ENCODE measurements at places on chromosomes 13 and 19. TPM values are rescaled to one million over a fixed set of nuclear protein-coding genes. Genes with fewer than 3 reads are reported as not detected.
A peak's percentile ranks its signal among the peaks of the same experiment; 100 is the strongest.

GRCh38 chr19:29268103-29268502, 55.2 kb upstream of the UQCRFS1 start:
- no peak for DNase-seq

GRCh38 chr13:113735194-113735593, 23.8 kb upstream of the TMEM255B start:
- no peak for DNase-seq

The UBL3 gene
- polyA plus RNA-seq: 19.2 TPM

The TNFSF13B gene
- polyA plus RNA-seq: 2.4 TPM

The WDR88 gene
- polyA plus RNA-seq: 0.79 TPM

DNA sequence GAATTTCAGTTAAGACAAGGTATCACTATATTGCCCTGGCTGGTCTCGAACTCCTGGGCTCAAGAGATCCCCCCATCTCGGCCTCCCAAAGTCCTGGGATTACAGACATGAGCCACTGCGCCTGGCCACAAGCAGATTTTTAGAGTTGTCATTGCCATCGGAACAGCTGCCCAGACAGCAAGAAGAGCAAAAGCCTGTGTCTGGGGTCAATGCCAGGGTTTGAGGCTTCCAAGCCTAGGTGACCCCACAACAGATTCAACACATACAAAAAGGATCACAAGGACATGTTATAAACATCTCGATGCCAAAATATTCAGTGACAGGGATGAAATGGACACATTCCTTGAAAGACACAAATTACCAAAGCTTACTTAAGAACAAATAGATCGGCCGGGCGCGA, 40.1 kb upstream of the KLF2 start:
- no peak for DNase-seq

The OR10H1 gene
- polyA plus RNA-seq: not detected

GRCh38 chr13:109131698-109132257, 502.4 kb downstream of the MYO16 start:
- peak; percentile 37 for DNase-seq

DNA sequence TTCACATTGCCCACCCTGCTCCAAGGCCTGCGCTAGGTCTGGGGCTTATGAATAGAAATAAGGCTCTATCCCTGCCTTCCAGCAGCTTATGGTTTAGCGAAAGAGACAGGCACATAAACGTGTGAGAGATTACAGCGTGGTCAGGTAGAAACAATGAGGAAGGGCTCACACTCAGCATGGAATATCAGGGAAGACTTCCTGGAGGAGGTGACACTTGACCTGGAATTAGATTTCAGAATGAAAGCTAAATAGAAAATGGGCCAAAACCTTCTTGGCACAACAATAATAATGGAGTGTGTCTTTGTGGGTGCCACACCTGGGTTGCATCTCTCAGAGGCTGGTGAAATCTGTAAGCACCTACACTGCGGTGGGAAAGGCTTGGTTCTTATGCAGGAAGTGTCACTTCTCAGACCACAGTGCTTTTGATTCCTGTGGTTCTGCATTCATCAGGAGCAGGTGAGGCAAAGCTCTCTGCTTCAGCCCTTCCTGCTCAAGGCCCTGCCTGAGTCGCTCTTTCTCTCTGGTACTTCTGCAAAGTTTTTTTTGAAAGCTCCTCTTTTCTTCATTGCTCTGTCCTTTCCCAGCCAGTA, 430.3 kb downstream of the ZNF536 start:
- DNase-seq: no peak

- no peak for DNase-seq
These were observed 88.4 kb downstream of the SACS start for GRCh38 chr13:23344931-23345595.

- DNase-seq: no peak
These were observed 96.7 kb downstream of the GJA3 start for GRCh38 chr13:20064128-20064527.

The TBXA2R gene
- 0.40 TPM for polyA plus RNA-seq

The ZNF529 gene
- 10.9 TPM for polyA plus RNA-seq

- DNase-seq: peak; percentile 47
These were observed 11.6 kb downstream of the CLDN10 start for GRCh38 chr13:95564091-95564490.

The COL4A2 gene
- polyA plus RNA-seq: 184 TPM

DNA sequence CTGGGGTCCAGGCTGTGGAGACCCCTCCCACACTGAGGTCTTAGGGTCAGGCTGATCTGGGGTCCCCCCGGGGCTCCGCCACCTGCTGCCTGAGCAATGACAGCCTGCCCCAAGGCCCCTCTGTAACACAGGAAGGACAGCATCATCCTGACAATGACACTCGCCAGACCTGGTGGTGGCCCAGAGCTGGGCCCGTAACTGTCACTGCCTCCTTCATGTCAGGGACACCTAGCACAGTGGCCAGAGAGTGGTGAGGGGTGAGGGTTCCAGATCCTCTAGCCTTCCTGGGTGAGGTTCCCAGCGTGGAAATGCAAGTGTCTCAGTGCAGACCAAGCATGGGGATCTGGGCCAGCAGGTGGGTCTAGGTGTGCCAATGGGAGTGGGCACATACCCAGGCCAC, 27.8 kb downstream of the OPA3 start:
- no peak for DNase-seq

- no peak for DNase-seq
These were observed 2.4 kb downstream of the IL27RA start for GRCh38 chr19:14033946-14034345.

GRCh38 chr13:39186205-39186875, 148.1 kb downstream of the NHLRC3 start:
- no peak for DNase-seq

The SIGLEC6 gene
- polyA plus RNA-seq: not detected

DNA sequence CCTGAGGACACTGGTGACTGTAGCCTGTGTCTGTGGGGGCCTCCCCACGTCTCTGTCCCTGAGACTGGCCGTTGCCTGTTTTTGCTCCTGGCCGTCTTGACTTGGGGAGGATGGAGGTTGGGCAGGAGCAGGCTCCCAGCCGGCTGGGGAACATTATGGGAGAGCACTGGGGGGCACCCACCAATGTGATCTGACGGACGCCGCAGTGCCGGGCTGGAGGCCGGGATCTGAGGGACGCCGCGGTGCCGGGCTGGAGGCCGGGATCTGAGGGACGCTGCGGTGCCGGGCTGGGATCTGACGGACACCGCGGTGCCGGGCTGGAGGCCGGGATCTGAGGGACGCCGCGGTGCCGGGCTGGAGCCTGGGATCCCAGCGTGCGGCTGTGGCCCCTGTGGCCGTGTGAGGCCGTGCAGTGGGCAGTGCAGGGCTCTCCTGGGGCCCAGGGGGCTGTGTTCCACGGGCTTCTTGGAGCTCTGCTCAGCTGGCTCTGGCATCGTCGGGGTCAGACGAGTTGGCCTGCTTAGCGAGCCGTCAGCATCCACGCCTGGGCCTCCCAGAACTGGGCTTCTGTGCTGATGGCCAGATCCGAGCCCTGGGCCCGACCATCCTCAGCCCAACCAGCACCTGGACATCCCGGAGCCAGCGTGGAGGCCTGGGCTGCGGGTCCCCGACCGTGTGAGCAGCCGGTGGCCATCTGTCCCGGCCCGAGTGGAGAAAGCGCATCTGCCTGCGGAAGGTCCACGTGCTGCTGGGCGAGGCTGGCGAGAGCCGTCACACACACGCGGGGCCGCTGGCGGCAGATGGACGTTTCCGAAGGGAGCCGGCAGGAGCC, 45.8 kb downstream of the GAS6 start:
- DNase-seq: no peak

DNA sequence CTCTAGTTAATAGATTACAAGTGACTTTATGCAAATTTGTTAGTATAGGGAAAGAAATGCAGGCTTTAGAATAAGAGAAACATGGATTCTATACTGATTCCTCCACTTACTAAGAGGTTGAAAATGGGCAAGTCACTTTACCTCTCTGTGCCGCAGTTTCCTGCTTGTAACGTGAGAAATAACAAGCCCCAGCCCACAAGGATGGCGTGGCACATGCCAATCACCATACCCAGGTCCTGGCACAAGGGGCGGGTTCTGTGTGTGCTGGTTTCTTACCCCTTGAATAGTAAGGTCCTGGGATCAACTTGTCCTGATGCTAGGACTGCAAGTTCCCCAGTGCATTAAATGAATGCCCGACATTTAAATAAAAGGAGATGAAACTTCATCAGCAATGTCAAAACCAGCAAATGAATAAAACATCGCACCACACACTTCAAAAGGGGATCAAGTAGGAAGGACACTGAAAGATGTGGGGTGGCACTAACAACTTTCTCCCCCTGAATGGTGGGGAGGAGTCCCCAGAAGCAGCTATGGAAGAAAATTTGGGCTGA, 7.9 kb upstream of the SIGLEC9 start:
- DNase-seq: no peak

DNA sequence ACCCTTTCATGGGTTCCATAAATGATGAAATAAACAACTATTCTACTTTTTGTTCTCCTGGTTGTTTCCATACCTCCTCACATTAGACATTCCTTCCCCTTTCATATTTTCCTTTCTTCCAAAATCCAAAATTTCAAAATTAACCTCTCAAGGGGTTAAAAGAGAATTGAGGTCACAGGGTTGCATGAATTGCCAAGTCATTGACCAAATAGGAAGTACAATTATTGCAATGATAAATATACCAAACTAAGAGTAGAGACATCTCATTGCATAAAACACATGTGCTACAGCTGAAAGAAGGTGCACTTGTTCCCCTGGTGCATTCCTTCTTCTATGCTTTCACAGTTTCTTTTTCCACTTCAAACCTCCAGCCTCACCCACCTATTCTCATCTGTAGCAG, 136.1 kb downstream of the KCTD12 start:
- DNase-seq: no peak

DNA sequence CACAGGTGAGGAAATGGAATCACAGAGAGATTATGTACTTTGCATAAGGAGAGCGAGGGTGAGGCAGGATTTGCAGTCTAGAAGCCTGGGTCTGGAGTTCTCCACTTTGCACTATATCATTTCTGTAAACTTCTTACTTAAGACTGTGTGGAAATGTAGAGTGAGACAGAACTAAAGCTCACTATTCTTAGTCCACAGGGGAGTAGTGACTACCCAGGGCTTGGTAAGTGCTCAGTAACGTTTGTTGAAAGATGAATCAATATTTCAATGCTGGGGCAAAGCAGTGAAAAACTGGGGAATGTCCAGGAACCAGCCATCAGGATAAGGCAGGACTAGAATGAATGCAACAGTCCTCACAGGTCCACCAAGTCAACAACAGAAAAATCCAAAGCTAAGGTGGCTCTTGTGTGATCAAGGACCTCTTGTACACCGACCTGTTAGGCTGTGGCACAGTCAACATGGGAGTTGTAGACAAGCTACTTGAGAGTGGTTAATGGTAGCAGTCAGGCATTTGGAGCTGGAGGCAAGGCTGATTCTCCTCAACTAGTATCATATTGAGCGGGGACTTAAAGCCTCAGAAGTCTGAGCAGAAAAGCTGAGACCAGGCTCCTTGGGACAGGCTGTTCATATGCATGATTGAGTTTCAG, 929 bp upstream of the TNFSF13B start:
- no peak for DNase-seq

GRCh38 chr19:17602872-17603510, 47.5 kb downstream of the COLGALT1 start:
- DNase-seq: no peak

The RHPN2 gene
- 12.5 TPM for polyA plus RNA-seq

GRCh38 chr13:79051472-79051871, 354.6 kb downstream of the RBM26 start:
- no peak for DNase-seq

- DNase-seq: peak; percentile 53
These were observed 129.3 kb upstream of the SERP2 start for GRCh38 chr13:44244288-44244687.

DNA sequence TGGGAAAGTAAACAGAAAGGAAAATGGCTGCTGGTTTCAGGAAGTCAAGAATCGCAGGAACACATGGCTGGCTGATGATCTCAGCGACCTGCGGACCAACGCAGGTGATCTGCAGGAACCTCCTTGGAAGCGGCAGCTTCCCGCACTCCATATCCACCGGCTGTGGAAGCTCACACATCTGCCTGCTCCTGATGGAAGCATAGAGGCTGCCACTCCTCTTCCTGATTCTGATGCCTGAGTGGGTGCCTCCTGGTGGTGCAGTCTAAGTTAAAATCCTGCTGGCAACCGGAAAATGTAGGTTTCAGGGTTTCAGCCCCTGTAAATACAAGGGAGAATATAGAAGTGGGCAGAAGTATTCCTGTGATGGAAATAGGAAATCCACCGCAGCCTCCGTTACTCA, 75.5 kb downstream of the TNFSF13B start:
- no peak for DNase-seq

DNA sequence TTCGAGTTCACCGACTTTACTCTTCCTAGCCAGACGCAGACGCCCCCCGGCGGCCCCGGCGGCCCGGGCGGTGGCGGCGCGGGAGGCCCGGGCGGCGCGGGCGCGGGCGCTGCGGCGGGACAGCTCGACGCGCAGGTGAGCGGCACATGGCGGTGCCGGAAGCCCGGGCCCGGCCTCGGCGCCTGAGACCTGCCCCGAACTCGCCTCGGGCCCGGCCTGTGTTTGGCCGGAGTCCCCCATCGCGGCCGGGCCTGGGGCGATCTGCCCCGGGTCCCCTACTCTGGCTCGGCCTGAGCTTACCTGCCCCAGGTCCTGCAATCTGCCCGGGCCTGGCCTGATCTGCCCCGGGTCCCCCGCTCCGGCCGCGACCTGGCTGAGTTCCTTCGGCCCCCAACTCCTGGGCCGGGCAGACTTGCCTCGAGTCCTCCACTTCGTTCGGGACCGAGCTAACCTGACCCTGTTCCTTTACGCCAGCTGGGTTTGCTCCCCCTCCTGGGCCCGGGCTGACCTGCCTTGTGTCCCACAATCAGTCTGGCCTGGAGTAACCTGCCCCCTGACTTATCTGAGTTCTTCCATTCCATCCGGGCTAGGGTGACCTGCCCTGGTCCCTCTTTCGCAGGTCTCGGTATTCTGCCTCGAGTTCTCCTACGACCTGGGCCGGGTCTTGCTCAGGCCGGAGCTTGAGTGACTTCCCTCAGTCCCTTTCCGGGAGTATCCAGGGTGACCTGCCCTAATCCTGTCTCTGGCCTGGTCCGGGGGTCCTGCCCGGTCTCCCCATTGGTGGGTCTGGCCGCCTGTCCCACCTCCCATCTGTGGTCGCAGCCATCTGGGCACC, 764 bp downstream of the UPF1 start:
- DNase-seq: peak; percentile 45

DNA sequence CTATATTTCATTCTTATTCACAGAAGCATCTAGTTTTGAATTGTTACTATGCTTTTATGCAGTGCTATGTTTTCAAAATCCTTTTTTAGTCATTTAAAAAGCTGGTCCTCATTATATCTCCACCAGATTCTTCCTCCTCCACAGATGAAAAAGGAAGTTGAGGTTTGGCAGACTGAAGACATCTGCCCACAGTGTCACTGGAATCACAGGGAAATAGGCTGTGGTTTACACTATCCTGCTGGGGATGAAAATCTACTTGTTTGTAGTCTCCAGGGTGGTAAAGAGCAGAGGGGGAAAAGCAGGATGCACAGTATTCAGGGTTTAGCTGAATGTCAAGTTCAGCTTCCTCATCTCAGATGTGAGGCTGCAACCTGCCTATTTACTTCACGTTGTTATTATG, 351.2 kb downstream of the DNAJC15 start:
- peak; percentile 80 for DNase-seq

DNA sequence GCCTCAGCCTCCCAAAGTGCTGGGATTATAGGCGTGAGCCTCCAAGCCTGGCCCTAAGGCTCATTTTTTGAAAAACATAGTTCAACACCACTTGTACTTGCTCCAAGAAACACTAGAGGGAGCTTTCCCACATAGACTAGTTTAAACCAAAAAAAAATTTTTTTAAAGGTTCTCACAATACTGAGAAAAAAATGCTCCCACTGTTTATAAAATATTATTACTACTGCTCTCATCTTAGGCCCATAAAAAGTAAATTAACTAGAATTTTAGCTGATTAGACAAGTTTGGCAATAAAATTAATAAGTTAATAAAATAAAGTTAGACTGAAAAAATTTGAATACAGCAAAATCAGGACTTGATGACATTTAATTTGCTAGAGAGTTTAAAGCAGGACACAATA, 109.5 kb downstream of the TBC1D4 start:
- DNase-seq: peak; percentile 72

Measured in cardiac muscle cell (in vitro differentiated cells and primary cell).